ENCODE measurements at places on chromosomes 11 and 22.

DNA sequence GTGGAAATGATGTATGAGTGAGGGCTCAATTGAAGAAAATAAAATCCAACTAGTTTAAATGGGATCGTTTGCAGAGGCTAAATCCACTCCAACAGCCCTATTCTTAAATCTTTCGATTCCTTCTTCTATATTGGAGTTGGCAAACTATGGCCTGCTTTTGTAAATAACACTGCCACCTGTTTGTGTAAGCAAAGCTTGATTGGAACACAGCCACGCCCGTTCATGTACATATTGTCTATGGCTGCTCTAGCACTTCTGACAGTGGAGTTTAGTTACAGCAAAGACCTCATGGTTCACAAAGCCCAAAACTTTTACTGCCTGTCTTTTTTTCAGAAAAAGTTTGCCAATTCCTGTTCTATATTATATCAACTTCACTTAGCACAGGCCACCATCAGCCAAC is 40.6 kb upstream of the RCN1 start:
- DNase-seq: no peak

- no peak for DNase-seq
These were observed 204.0 kb downstream of the TBC1D22A start for GRCh38 chr22:46966495-46966845.

DNA sequence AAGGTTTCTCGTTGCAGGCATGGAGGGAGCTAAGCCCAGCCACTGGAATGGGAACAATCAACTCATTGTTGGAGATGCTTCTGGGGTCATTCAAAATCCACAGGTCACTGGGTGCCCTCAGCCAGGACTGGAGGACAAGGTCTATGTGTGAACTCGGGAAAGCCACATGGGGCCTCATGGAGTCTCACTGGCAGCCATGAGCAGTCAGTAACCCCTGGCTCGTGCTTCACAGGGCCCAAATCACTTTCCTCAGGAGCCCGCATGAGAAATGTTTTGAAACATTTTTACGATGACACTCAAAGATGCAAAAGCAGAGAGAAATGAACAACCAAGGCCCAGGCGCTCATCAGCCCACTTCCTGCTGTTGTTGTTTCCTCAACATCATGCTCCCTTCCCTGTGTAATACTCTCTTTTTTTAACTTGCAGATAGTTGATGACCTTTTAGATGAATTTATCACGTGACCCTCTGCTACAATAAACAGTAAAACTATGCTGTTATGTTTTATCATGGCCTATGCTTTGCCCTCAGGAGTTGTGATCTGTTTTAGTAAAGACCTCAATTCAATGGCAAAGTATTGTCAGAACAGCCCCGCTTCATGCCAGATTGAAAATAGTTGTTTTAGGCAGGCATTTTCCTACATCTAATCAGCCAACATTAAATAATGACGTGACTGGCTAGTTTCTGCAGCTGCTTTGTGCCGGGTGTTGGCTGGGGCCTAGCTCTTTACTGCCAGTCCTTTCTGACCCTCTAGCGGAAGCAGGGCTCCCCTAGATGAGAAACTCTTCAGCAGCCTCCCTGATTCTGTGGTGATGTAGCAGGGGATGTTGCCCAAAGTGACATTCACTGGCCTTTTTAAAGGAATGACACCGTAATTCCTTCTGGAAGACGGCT is 39.7 kb downstream of the ADAMTS15 start:
- no peak for DNase-seq

DNA sequence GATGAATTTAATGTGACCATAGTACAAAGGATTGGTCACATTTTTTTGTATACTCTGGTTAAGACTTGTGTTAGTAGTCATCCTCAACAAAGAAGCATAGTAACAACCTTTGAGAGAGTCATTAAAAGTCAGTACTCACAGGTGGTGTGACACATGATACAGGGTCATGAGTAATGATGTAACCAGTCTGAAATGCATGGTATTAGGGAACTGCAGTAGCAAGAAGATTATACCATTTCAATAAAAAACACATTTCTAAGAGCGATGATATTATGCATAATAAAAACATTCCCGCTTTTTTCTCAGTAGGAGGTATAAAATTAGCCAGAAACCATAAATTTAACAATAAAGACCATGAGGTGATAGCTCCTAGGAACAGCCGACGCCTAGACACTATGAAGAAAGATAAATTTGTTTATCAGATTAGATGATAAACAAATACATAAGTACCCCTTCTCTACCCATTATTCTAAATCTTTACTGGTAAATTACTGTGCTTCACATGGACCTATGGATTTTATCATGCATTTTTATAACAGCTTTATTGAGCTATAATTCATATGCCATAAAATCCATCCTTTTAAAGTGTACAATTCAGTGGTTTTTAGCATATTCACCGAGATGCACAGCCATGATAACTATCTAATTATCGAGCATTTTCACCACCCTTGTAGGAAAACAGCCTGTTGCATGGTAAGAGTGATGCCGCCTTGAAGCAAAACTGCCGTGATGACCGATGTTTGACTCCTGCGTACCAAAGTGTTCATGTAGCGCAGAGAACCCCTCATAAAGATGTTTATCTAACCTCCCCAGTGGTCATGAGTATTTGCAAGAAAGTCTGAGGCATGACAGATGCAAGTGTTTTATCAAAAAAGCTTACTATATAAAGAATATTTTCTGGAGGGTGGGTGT is 41.8 kb downstream of the TMPRSS5 start:
- DNase-seq: no peak

GRCh38 chr22:29031227-29032011 is 30.2 kb downstream of the C22orf31 start:
- DNase-seq: no peak

DNA sequence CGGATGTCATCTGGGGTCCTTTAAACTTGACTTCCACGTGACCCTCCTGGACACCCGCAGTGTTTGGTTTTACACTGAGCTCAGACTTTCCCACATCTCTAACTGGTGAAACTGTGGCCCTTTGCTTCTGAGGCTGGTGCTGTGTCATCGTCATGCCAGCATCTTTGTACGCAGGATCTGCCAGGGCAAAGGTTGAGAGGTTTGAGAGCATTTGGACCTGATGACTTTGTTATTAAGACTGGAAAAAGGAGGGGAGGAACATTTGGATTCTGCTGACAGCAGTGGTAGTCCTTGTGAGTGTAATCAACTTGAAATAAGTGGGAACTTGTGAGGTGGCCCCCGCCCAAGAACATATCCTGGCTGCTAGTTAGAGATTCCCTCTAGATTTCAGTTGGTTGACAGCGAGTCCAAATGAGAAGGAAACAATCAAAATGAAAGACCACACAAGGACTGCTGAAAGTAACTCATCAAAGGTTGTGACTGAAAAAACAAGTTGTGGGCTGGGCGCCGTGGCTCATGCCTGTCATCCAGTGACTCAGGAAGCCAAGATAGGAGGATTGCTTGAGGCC is 102.5 kb downstream of the KIAA1671 start:
- no peak for DNase-seq

DNA sequence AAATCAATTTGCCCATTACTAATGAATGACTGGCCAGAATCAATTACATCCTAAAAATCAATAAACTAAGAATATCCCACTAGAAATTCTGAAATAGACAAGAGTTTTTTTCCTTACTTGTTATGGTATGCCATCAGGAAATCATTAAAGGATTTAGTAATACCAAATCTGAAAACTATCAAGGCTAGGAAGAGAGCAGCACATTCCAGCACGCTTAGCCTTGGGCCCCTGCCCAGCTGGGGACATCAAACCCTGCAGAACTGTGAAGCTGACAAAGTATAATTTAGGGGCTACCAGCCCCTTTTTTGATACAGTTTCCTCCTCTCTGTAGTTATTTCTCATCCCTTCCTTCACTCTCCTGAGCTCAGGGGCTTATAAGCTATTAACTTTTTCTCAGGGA is 247.8 kb upstream of the ZC3H12C start:
- peak; percentile 25 for DNase-seq

DNA sequence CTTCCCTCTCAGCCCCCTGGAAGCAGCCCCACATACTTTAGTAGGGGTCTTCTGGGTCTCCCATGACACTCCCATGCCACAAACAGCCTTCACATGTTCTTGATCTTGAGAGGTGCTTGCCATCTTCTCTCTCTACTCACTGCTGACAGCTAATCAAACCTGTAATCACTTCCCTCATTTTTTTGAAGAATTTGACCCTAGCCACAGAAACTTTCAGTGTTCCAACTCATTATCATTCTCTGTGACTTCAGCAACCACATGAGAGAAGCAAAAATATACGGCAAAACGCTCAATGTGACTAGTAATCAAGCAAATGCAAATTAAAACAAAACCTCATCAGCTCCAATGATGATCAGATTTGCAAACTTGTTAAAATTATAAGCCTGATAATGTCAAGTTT is 38.3 kb upstream of the POU2AF2 start:
- DNase-seq: no peak

GRCh38 chr22:47123006-47123826 is 360.8 kb downstream of the TBC1D22A start:
- DNase-seq: no peak

DNA sequence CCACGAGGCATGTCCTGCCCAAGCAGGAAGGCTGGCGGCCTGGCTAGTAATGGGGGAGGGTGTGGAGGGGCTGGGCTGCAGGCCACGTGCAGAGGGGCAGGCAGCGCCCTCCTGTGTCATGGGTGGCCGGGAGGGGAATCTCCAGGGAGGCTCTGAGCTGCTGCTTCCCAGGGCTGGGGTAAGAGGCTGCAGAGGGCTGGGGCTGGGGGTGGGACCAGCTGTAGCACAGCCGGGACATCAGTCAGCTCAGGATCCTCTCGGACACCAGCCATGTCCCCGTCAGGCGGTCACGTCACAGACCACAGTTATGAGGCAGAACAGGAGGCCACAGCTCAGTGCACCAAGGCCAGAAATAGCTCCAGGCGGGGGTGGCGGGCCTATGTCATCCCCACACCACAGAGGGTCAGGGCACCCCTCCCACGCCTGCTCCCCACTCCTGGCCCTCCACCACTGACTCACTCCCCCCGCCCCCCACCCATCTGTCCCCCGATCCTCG is 21.1 kb downstream of the RTN4R start:
- no peak for DNase-seq

- peak; percentile 30 for DNase-seq
These were observed at the start of gene RRP7A for GRCh38 chr22:42519525-42520401. RRP7A (minus strand) TSS chr22:42519796; CDS start chr22:42519786, 10 bp downstream.

- DNase-seq: no peak
These were observed 35.0 kb downstream of the PPFIBP2 start for GRCh38 chr11:7548659-7549274.

GRCh38 chr11:67400942-67401494 is 640 bp downstream of the PPP1CA start:
- no peak for DNase-seq

- no peak for DNase-seq
These were observed 988 bp downstream of the MGAT3 start for GRCh38 chr22:39457556-39458443.

- no peak for DNase-seq
These were observed 6.3 kb downstream of the ALDH3B2 start for GRCh38 chr11:67668192-67668551.

- DNase-seq: no peak
These were observed 304.8 kb downstream of the ST3GAL4 start for GRCh38 chr11:126660321-126660720.

DNA sequence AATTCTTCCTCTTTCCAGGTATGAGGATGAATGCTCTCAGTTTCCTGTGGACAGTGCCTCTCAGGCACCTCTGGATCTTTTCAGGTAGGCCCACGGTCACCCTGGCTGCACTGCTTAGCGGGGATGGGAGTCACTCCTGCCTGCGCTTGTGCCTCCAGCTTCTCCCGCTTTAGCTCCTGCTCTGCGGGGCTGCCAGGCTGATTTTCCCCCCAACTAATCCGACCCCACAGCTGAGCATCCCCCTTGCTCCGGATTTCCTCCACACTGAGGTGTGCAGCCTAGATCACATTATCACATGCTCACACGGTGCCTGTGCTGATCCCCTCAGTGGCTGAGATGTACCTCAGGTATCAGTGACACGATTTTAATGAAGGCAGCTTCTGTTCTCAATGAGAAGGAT is 879.1 kb downstream of the OPCML start:
- no peak for DNase-seq

DNA sequence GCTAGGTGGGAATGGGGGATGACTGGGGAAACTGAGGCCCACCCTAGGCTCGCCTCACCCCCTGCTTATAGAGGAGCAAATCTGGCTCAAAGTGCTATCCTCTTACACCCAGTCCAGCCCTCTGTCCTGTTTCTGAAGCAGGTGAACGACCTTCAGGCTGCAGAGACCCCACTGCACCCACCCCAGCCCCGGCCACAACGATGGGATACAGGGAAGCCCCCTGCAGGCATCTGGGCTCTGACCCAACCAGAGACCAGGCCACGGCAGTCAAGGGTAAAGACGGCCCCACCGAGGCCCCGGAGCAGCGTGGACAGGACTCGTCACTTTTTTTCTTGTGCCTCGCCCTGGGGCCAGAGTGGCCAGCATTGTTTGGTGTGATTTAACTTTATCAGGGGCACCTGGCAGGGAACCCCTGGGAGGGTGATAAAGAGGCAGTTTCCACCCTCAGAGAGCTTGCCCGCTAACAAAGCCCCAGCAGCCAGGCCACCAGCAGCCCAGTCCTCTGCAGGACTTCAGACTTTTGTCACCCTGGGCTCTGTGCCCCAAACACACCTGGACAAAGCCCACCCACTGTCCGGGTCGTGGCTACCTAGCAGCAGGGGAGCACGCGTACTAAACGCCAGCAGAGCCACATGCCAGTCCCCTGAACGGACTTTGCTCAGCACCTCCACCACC is 612.6 kb downstream of the TBC1D22A start:
- DNase-seq: no peak

Data from AG09319 (cell line).